Stimulated activated CD4-positive, alpha-beta T cell treated with anti-CD3 and anti-CD28 coated beads, Interleukin-4, amount 100 ng/mL, for 4 hours (primary cell): ENCODE measurements at places on chromosomes 6 and 20.

- no peak for DNase-seq
These were observed 4.2 kb downstream of the CDYL start for GRCh38 chr6:4780360-4780812.

GRCh38 chr6:24831771-24832716, 33.3 kb upstream of the ARMH2 start:
- no peak for DNase-seq

DNA sequence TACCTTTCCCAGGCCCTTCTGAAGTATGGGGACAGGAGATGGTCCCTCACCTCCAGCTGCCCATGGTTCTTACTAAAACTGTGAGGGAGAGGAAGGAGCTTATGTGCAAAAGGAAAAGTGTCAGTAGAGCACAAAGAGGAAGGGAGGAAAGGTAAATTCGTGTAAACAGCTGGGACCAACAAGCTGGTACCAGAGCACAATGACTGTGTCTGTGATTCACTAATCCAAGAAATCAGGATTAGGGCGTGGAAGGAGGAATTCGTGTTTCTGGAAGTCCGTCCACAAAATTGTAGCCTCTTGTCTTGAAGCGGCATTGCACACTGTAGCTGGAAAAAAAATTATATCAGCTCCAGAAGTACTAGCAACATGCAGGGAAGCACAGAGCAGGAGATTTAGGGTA, 129.0 kb upstream of the RREB1 start:
- no peak for DNase-seq

- DNase-seq = no peak
These were observed 926 bp downstream of the MYLIP start for GRCh38 chr6:16129623-16130401.

DNA sequence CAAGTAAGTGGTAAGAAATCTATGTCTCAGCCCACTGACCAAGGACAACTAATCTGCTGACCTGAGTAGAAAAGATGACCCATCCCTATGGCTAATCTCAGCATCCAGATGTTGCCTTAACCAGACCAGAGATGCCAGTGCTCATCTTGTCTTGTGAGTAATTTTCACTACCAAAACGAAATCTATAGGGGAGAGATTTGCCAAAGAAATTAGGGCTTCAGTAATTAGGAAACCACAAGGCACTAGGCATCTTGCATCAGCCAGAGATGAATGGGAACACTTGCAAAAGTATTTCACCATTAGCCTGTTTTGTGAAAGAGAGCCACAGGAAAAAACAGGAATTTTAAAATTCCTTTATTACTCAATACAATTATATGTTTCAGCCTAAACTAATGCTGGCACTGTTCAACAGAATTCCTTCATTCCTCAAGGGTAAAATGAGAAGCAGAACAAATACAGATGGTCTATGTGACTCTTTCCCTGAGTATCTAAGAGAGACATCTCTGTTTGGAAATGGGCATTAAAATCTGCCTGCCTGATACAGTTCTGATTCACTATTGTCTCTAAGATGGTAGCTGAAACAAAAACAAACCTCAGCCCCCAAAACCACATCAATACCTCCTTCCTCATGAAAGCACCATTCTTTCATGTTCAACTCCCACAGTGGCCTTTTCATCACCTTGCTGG, 87.8 kb downstream of the GMDS start:
- DNase-seq = no peak

GRCh38 chr20:17334932-17335331, 108.1 kb downstream of the PCSK2 start:
- no peak for DNase-seq

DNA sequence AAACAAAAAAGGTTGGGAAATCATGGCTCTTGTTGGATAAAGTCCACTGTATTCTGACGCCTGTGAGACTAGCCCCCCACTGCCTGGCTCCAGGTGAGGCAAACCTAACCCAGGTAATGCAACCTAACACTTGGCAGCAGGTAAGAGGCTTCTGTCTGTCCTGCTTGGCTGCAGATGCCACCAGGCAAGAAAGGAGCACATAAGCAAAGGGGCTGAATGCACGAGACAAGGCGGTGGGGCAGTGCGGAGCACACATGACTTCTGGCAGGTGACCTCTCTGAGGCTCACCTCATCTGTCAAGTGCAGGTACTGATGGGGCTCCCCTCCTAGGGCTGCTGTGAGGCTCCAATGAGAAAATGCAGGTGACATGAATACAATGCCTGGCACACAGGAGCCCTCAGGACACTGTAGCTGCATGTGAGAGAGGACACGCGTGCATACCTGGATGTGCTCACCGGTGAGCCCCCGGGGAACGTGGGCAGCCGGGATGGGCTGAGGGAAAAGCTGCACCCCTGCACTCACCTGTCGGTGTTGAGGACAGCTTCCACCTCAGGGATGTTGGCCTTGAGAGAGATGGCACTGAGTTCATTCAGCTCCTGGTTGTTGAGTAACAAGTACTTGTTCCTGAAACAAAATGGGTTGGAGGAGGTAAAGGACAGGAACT, 54.1 kb downstream of the MYH7B start:
- no peak for DNase-seq

GRCh38 chr20:1734269-1734858, 76.8 kb upstream of the SIRPG start:
- no peak for DNase-seq
